ENCODE measurements at places on chromosomes 4 and X.

- no peak for DNase-seq
Measured at GRCh38 chrX:46433892-46434291, 111.3 kb downstream of the ZNF674 start.

DNA sequence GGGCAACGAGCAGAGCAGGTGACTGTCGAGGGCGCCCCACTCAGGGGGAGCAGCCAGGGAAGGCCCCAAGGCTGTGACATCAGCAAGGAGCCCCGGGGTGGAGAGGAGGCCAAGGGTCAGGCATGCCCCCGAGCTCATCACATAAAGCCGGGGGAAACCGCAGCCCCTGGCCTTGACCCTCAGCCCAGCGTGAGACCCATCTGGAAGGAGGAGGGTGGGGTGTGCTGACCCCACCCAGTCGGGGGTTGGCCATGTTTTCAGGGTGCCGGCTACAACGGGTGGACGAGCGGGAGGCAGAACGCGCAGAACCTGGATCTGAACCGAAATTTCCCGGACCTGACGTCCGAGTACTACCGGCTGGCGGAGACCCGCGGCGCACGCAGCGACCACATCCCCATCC is 13.9 kb downstream of the CPZ start:
- DNase-seq = no peak

GRCh38 chrX:17095161-17095560 is 148.7 kb downstream of the REPS2 start:
- no peak for DNase-seq

DNA sequence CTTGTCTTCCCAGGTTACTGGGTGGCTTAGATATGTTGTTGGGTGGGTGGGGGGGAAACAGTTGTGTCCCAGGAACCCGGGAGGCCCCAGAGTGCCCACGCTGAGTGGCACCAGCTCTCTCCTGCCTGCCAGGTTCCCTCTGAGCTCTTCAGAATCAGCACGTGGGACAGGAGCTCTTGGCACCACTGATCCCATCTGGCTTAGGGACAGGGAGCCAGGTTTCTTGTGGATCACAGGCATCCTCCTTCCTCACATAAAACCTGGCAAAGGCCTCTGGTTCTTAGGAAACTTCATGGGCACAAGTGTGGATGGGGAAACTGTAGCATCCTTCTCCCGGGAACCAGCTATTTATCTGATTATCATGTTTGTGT is 3.4 kb downstream of the GPR78 start:
- DNase-seq = no peak

GRCh38 chr4:41432219-41432618 is 105.7 kb upstream of the LIMCH1 start:
- DNase-seq = no peak

- no peak for DNase-seq
Measured at GRCh38 chr4:139154538-139154937, 22.5 kb downstream of the ELF2 start.

DNA sequence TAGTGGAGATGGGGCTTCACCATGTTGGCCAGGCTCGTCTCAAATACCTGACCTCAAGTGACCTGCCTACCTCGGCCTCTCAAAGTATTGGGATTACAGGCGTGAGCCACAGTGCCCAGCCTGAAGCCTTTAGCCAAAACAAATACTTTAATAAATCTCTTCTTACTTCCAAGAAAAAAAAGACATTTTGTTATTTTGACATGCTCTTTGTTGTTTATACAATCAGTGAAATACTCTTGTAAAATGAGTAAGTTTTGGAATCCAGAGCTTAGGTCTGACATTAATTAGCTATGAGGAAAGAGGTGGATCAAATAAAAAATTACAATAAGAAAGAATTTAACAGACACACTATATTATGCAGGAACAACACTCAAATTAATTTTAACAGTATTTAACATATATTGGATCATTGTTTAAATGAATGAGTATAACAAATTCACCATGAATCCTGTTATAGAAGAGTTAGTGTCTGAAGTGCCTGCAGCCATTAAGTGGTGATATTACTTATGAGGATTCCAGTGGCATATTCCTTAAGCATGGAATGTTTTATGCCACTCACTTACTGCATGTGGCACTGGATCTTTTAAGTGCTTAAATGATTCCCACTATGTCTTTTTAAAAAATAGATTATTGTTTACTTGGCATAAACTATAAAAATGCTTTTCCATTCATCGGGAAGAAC is 260.1 kb upstream of the GIMD1 start:
- no peak for DNase-seq

GRCh38 chr4:15365641-15366040 is 62.2 kb upstream of the C1QTNF7 start:
- DNase-seq = no peak

GRCh38 chrX:47992095-47992380 is 11.8 kb downstream of the ZNF182 start:
- no peak for DNase-seq

- no peak for DNase-seq
Measured at GRCh38 chr4:39616651-39617050, 22.0 kb downstream of the SMIM14 start.

GRCh38 chr4:137307806-137308205 is 224.5 kb downstream of the PCDH18 start:
- DNase-seq = no peak

DNA sequence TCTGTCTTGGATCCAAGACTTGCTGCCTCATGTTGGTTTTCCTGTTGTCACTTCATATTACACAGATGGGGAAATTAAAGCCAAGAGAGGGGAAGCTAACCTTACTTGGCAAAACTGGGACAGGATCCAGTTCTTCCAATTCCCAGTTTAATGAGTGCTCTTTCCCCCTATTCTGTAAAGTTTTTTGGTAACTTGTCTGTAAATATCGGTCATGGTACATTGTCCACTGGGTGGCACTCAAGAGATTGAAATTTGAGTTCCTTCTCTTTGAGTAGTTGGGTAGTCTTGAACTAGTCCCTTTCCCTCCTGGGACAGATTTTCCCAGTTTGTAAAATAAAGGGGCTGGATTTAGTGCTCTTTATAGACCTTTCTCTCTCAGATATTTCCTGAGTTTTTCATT is 12.4 kb upstream of the EOLA2 start:
- DNase-seq = peak; percentile 27

- DNase-seq = no peak
Measured at GRCh38 chrX:12721042-12721441, 70.2 kb upstream of the PRPS2 start.

DNA sequence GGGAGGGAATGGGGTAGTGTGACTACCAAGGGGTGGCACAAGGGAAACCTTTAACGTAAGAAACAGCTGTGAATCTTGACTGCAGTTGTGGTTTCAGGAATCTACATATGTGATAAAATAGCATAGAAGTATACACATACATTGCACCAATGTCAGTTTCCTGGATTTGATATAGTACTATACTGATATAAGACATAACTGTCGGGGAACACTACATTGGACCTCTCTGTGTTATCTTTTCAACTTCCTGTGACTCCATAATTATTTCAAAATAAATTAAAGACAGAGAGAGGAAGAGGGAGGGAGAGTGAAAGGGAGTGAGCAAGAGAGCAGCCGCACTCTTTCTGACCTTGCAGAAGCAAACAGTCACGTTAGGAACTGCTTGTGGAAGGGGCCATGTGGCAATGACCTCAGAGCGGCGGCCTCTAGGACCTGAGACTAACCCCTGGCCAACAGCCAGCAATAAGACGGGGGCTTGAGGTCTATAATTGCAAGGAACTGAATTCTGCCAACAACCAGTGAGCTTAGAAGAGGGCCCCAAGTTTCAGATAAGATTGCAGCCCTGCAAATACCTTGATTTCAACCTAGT is 47.4 kb downstream of the NALF2 start:
- DNase-seq = no peak

- DNase-seq = no peak
Measured at GRCh38 chrX:9644335-9644734, 121.3 kb downstream of the GPR143 start.

DNA sequence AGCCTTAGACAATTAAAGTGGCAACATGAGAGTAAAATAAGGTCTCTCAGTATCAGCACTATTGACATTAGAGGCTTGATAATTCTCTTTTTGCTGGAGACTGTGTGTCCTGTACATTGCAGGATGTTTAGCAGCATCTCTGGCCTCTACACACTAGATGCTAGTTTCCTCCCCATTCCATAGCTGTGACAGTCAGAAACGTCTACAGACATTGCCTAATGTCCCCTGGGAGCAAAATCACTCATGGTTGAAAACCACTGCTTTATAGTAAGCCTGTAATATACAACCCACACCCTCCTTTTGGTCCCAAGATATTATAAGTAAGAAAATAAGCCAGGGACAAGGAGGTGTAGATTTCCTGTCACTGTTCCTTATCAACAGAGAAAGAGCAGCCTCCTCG is 166.0 kb downstream of the FRMPD4 start:
- peak; percentile 0 for DNase-seq

GRCh38 chrX:13051529-13052172 is 7.2 kb upstream of the FAM9C start:
- peak; percentile 12 for DNase-seq

DNA sequence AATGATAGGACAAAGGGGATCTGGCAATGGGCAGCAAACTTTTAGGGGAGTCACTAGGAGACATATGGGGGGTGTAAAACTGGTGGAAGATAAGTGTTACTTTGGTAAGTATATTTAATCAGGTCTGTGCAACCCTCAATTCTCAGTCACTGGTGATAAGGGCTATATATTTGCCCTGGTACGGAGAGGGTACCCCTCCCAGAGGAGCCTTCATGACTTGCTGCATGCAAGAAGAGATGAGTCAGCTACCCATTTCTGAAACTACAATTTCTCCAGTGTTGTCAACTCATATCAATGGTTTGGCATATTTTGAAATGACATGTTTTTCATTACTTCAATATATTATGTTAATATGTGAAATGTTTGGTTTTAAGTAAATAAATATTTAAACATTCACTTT is 14.3 kb downstream of the SMARCAD1 start:
- no peak for DNase-seq

GRCh38 chr4:108620101-108620932 is at the start of gene RPL34:
Gene RPL34, plus strand, starts transcription at chr4:108620576. Its CDS starts 1,384 bp downstream, at chr4:108621960.
- DNase-seq = peak; percentile 98

- no peak for DNase-seq
Measured at GRCh38 chr4:109157696-109158095, 144.8 kb downstream of the COL25A1 start.

DNA sequence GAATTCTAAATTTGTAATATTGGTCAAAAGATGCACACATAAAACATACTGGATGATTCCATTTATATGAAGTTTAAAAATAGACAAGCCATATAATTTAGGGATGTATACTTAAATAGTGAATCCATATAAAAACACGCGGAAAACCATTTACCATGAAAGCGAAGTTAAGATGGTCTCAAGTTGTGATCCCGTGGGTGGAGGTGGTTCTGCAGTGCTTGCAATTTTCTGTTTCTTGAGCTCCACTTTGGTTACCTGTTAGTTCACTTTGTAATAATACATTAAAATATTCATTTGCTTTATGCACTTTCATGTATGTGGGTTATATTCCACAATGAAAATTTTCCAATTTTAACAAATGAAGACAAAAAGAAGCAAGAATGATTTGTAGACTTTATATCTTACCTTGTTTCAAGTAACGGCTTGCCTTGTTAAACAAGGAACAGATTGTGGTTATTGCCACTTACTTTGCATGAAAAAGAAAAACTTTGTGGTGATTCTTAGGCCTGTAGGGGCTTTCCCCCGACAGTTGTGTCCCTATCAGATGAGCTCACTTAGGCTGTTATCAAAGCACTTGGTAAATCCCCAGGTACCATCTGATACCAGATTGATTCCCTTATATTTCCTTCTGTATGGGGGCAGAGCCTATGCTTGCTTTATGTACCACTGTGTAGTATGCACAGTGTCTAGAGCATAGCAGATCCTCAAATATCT is 12.2 kb downstream of the UCP1 start:
- DNase-seq = peak; percentile 13

GRCh38 chr4:94959307-94959706 is 201.6 kb downstream of the BMPR1B start:
- DNase-seq = no peak

- DNase-seq = no peak
Measured at GRCh38 chr4:141645611-141646340, 9.4 kb downstream of the IL15 start.

DNA sequence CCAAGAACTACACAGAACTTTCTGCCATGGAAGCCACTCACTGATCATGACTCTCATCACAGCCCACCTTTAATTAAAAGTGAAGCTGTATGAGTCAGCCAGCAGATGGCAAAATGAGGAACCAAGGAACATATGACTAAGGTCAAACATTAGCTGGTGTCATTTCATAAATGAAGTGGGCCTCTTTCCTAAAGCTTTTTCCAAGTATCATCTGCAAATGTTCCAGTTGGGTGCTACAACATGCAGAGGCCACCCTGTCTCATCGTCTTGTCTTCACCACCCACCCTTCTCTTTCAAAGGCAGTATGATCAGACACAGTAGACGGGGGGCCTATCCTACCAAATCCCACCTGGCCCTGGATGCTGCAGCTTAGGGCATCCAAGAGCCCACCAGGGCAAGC is 9.2 kb upstream of the EOLA1 start:
- peak; percentile 39 for DNase-seq

GRCh38 chr4:172740434-172740833 is 428.2 kb upstream of the GALNT7 start:
- DNase-seq = no peak

- no peak for DNase-seq
Measured at GRCh38 chrX:48703642-48704481, 7.3 kb downstream of the SUV39H1 start.

- no peak for DNase-seq
Measured at GRCh38 chrX:17644001-17644400, 93.3 kb upstream of the SCML1 start.

GRCh38 chrX:103423955-103424638 is 47.8 kb downstream of the BEX3 start:
- no peak for DNase-seq

GRCh38 chrX:53116101-53116500 is 22.2 kb downstream of the KANTR start:
- no peak for DNase-seq

GRCh38 chr4:55553441-55554201 is 6.9 kb upstream of the CLOCK start:
- peak; percentile 10 for DNase-seq

GRCh38 chrX:139543920-139544319 is 13.4 kb downstream of the F9 start:
- DNase-seq = no peak

- no peak for DNase-seq
Measured at GRCh38 chr4:85967872-85968271, 392.0 kb downstream of the MAPK10 start.

Measured in OCI-LY7 (cell line).